ENCODE measurements at places on chromosomes 2 and 18. TPM values are rescaled to one million over a fixed set of nuclear protein-coding genes. Genes with fewer than 3 reads are reported as not detected.

IL1A gene
- total RNA-seq = 1.4 TPM

VWC2L gene
- total RNA-seq = not detected

DNA sequence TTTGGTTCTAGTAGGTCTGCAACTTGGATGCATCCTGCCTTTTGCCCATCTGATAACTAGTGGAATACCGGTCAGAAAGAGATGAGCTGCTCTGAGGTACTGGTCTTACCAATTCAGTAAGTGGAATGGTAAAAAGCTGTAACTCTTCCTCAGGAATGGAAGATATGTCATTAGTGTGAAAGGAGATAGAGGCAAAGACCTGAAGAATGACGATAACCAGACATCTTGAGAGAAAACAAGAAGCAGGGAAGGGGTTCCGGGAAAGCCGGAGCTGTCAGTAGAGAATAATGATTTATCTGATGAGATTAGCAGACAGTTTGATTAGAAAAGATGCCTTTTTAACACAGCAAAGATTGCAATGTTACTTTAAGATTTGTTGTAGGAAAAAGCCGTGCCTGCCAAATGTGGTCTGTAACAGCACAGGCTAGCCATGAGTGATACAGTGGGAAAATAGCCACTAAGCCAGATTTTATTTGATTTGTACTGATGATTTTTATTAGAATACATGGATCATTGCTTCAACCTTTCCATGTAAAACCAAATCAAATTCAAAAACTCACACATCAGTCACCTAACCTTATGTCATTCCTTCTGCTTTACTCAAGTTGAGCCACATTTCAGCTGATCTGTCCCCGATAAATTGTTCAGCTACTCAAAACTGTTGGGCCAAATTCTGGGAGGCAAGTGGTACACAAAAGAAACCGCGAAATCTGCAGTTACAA is 110.0 kb downstream of the TCF4 start:
- no peaks in the 10 kb centered on the region for H3K36me3 ChIP-seq
- DNase-seq = no peak
- peak overlapping the region; percentile 86 for H3K4me3 ChIP-seq

GRCh38 chr2:136012315-136012714 is 26.9 kb upstream of the DARS1 start:
- no peak for DNase-seq
- no peak overlapping the region for H3K27ac ChIP-seq
- no peaks in the 10 kb centered on the region for H3K36me3 ChIP-seq
- H3K4me3 ChIP-seq = no peak overlapping the region

GRCh38 chr2:1571477-1572417 is 158.5 kb downstream of the TPO start:
- no peak for DNase-seq
- H3K4me1 ChIP-seq = no peaks in the 10 kb centered on the region
- peaks cover 3% of the 10 kb centered on the region for H3K36me3 ChIP-seq
- H3K27me3 ChIP-seq = no peaks in the 10 kb centered on the region
- H3K4me3 ChIP-seq = no peak overlapping the region
- no peak overlapping the region for H3K27ac ChIP-seq

- H3K27ac ChIP-seq = no peak overlapping the region
- no peak overlapping the region for H3K4me3 ChIP-seq
- no peaks in the 10 kb centered on the region for H3K36me3 ChIP-seq
Measured at GRCh38 chr2:237465515-237466148, 21.4 kb upstream of the MLPH start.

GRCh38 chr2:33304032-33304864 is 172.2 kb upstream of the RASGRP3 start:
- DNase-seq = no peak
- H3K36me3 ChIP-seq = no peaks in the 10 kb centered on the region
- no peak overlapping the region for H3K4me3 ChIP-seq
- no peaks in the 10 kb centered on the region for H3K4me1 ChIP-seq

GRCh38 chr2:220334210-220334609 is 706.8 kb downstream of the SLC4A3 start:
- H3K36me3 ChIP-seq = no peaks in the 10 kb centered on the region
- DNase-seq = no peak
- no peak overlapping the region for H3K4me3 ChIP-seq
- H3K27me3 ChIP-seq = no peaks in the 10 kb centered on the region
- no peak overlapping the region for H3K27ac ChIP-seq

DNA sequence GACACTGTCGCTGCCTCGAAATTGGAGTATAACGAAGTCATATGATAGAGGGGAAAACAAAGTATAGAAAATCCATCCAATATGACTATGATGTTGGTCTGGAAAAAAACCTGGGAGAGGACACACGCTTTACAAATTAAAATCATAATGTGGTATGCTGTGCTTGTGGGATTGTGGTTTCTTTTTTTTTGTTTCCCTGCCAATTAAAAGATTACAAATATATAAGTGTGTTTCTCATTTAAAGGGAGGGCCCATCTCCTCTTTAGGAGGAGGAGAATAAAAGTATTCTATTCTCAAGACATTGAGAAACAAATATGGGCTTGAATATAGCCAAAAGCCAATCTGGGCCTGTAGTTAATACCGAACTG is 86.6 kb downstream of the EPHA4 start:
- DNase-seq = no peak
- no peak overlapping the region for H3K27ac ChIP-seq
- no peaks in the 10 kb centered on the region for H3K4me1 ChIP-seq
- no peaks in the 10 kb centered on the region for H3K27me3 ChIP-seq
- H3K36me3 ChIP-seq = no peaks in the 10 kb centered on the region

DNA sequence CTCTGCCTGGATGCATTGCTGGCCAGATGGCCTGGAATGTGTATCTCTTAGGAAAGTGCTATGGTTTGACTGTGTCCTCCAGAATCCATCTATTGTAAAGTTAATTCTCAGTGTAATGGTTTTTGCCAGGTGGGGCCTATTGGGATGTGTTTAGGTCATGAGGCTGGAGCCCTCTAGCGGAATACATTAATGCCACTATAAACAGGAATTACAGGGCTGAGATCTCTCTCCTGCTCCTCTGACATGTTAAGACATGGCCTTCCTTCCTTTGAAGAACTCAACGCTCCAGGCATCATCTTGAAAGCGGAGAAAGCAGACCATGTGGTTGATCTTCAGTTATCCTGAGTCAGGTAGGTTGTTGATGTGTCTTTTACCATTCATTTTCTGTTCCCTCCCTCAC is 276.4 kb downstream of the RPIA start:
- DNase-seq = no peak
- no peak overlapping the region for H3K4me3 ChIP-seq
- H3K27ac ChIP-seq = no peak overlapping the region
- H3K27me3 ChIP-seq = peaks cover 12% of the 10 kb centered on the region
- H3K4me1 ChIP-seq = no peaks in the 10 kb centered on the region

DNA sequence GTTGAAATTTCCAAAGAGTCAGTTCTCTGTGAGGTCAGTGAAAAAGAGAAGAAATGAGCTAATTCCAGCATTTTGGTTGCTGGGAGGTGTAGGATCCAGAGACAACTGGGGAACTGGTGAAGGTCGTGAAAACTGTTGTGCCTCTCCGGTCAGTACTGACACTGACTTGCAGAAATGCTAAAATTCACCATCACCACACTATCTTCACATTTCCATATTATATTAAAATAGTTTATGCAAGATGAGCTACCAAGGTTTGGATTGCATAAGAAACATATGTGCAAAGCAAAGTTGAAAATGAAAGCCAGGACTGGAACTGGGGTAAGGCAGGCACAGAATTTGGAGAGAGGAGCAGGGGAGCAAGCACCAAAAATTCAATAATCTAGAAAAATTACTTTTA is 21.8 kb downstream of the RIT2 start:
- no peak overlapping the region for H3K4me3 ChIP-seq
- no peaks in the 10 kb centered on the region for H3K36me3 ChIP-seq
- H3K27ac ChIP-seq = no peak overlapping the region
- no peaks in the 10 kb centered on the region for H3K27me3 ChIP-seq
- no peaks in the 10 kb centered on the region for H3K4me1 ChIP-seq

DNA sequence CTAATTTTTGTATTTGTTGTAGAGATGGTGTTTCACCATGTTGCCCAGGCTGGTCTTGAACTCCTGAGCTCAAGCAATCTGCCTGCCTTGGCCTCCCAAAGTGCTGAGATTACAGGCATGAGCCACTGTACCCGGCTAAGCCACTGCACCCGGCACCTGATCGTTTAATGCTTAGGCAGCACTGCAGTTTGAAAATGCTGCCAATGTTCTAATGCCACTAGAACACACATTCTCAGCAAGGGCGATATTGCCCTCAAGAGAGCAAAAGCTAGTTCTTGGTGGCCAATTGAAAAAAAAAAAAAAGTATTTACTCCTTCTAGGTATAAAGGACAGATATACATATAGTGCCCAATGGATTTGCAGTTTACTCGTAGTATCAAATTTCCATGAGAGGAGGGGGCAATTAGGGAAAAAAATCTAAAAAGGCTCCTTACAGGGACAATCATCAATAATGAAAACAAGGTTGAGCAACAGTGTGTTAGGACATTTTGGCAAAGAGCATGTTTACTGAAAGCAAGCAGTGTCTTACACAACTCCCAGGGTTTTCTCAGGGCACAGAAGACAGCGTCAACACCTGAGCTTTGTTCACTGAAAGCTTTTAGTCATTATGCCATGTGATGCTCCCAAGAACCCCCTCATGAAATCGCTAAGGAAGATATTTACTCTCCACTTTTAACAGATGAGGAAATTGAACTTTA is 199.9 kb upstream of the PKDCC start:
- H3K27me3 ChIP-seq = peaks cover 31% of the 10 kb centered on the region
- H3K27ac ChIP-seq = no peak overlapping the region
- H3K4me1 ChIP-seq = no peaks in the 10 kb centered on the region
- H3K36me3 ChIP-seq = no peaks in the 10 kb centered on the region

DNA sequence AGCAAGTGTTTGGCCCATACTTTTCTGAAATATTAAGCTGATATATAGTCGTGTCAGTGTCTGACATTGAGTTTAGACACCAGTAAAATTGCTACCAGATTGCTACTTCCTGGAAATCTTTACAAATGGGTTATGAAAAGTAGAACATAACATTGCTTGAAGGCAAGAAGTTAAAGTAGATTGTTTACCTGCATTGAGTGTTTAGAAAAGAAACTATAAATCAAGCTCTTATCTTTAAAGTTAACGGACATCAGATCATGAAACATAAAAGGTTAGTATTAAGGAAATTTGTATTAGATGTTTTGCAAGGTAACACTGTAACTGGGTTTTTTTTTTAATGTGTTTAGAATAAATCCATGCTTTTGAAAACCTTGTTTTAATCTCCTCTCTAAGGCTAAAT is 4.8 kb upstream of the YES1 start:
- no peak for DNase-seq
- peaks cover 4% of the 10 kb centered on the region for H3K36me3 ChIP-seq
- H3K4me1 ChIP-seq = peaks cover 44% of the 10 kb centered on the region
- no peaks in the 10 kb centered on the region for H3K27me3 ChIP-seq
- no peak overlapping the region for H3K4me3 ChIP-seq
- H3K27ac ChIP-seq = no peak overlapping the region

DNA sequence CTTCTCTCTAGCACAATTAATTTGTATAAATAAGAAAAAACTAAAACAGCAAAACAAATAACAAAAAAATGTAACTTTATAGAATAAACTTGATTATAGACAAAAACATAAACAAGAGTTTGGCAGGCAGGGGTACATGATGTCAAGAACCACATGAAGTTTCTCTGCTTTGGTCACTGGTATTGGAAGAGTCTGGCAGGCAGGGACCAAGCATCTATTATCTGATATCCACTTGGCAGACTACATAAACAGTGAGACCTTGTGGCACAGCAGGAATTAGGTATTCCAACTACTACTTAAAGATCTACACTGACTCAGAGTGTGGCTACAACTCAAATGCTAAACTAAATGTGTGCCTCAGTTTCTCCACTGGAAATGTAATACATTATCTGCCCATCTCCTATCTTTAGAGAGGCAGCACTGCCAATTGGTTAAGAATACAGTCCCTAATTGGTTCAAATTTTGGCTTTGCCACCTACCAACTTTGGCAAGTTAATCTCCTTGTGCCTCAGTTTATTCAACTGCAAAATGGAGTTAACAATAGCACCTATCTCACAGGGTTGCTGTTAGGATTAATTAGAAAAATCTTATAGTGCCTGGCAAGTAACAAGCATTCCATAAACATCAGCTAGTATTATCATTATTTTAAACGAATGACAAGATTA is 2.7 kb downstream of the MAP4K3 start:
- peaks cover 1% of the 10 kb centered on the region for H3K36me3 ChIP-seq
- no peak for DNase-seq
- no peaks in the 10 kb centered on the region for H3K27me3 ChIP-seq
- no peak overlapping the region for H3K27ac ChIP-seq
- H3K4me1 ChIP-seq = peaks cover 76% of the 10 kb centered on the region
- H3K4me3 ChIP-seq = peak overlapping the region; percentile 16
